ENCODE measurements at places on chromosomes 1 and 21.

DNA sequence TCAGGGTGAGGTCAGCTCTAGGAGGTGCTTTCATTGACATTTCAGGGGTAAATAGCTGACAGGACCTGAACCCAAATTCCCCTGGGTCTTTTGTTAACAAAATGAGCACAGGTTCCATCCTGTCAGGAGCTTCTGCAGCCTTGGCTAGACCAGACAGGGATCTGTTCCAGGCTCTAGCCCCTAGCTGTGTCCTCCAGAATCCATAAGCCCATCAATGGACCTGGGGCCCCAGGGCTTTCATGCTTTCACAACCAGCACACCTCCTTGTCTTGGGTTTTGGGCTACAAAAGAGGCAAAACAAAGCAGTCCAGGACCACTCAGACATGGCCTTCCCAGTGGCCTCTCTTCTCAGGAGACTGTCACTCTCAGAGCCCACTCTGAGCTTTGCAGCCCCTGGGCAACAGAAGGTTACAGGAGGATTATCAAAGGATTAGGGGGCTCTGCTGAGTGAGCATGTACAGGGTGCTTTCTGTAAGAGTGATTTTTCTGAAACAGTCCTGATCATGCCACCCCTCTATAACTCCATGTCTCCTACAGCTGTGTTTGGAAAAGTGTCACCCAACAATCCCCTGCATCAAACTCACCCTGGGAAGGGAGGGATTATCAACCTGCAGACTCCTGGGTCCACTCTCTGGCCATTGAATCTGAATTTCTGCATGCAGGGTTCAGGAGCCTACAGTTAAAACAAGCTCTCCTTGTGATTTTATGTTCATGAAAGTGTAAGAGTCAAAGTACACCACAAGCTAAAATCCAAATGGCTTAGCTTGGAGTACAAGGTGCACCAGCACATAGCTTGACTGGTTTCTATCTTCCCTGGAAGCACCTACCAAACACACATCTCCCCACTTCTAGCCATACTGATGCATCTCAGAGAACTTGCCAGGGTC is 67.7 kb upstream of the GCLM start:
- DNase-seq: no peak

GRCh38 chr1:39845569-39846566 is 37.4 kb downstream of the TRIT1 start:
- peak; percentile 80 for DNase-seq

- DNase-seq: no peak
These were observed 268.8 kb upstream of the NR5A2 start for GRCh38 chr1:199758626-199759255.

DNA sequence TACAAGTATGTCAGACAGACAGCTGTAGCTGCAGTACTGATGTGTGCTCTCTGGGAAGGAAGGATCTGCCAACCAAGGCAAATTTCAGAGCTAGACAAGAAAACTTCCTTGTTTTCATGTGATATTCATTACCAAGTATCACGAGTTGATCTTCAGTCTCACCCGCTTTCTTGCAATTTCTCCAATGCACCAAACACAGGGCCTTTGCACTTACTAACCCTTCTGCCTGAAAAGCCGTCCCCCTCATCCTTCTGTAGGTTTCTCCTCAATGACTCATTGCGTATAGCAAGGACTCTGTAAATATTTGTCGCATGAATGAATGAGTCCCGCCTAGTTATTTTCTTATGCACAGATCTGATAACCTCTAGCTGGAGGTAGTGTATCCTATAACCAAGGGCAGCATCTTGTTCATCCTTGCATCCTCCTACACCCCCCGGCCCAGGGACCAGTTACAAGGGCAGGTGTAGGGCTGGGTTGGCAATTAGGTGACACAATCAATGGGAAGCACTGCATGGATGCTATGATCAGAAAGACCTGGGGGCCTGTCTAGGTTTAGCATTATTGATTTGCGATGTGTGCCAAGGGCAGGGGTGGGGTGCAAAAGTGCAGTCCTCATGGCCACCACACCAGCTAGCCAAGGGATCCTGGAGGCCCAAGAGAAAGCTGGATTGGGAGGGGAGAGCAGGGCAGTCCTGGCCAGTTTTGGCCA is 51.4 kb upstream of the GPR157 start:
- DNase-seq: no peak

- no peak for DNase-seq
These were observed 13.2 kb upstream of the TRAF5 start for GRCh38 chr1:211313392-211313791.

DNA sequence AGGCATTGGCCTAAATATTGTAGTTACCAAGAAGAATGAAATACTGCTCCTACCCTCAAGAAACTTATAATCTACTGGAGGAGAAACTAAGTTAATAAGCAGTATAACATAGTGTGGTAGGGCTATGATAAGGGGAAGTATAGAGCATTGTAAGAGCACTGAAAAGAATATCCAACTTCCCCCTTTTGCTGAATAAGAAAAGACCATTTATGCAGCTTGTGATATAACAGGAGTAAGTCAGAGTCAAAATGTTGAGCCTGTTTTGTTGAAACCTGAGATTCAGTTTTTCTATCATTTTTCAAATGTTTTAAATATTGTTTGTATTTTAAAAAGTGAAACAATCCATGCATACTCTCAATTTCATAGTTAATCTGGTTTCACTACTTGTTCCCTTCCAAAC is 48.3 kb upstream of the FCRL4 start:
- no peak for DNase-seq

DNA sequence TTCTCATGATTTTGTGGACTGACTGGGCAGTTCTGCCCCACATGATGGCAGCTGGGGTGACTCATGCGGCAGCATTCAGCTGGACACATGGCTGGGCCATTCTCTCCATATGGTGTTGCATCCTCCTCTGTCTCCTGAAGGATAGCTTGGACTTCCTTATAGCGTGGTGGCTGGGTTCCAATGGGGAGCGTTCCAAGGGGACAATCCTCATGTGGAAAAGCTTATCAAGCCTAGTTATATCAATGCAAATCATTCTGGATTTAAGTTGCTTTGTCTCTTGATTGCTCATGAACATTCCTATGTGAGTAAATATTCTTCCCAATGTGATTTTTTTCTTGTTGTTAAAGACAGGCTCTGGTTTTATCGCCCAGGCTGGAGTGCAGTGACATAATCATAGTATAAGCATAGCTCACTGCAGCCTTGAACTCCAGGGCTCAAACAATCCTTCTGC is 13.2 kb upstream of the SLC2A1 start:
- DNase-seq: no peak

- DNase-seq: peak; percentile 37
These were observed 38.8 kb downstream of the POFUT2 start for GRCh38 chr21:45248893-45249381.

- DNase-seq: no peak
These were observed 57.9 kb downstream of the SLC37A1 start for GRCh38 chr21:42571391-42572150.

DNA sequence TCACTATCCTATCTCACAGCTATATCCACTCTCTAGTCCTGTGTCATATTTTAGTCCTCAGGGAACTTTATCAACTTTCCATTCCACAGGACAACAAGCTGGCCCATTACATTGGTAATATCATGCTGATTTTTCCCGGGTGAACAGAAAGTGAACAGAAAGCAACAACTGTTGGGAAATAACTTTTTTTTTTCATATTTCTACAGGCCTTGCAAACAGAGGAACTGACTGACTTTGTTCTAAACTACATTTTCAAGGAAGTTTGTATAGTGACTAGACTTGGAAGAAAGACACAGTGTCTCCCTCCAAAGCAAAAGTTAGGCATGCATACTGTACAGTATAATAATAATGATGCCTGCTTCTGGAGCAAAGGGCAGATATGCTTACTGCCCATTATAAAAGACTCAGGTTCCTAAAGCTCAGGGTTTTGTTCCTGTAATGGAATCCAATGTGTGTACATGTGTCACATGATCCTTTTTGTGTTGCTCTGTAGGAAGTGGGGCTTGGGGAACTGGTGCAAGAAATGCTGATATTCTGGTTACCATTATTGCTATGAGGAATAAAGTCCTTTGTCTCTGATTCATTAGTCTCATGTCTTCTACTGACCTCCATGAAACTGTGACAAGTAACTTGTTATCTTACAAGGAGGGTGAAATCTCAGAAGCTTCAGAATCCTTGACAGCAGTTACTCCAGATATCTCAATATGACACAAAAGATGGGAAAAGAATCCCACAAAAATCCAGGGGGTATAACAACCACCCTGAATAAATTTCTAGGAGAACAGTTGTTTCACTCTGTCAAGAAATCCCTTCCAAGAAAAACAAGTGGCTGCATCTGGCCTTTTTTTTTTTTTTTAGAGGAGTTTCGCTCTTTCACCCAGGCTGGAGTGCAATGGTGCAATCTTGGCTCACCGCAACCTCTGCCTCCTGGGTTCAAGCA is 17.7 kb upstream of the NTPCR start:
- no peak for DNase-seq

DNA sequence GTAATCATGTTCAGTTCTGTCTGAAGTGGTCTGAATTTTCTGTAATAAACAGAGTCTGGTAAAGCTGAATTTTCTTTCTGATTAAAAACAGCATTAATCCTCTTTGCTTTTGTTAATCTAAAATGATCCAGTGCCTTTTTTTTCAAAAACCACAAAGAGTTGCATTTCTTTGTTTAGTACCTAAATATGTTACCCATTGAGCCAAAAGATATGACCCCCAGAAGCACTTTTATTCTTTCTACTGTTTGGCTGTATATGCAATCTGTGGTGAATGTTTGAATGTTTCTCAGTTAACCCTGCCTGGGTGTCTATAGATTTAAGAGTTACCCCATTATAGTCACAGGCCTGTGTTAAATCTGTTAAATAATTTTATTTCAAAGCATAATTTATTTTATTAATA is 394.8 kb downstream of the PTPRC start:
- DNase-seq: no peak

Data from stimulated activated effector memory CD8-positive, alpha-beta T cell treated with anti-CD3 and anti-CD28 coated beads, Interleukin-12 subunit alpha, Interleukin-12 subunit beta, amount 100 ng/mL, for 72 hours (primary cell).